ENCODE measurements at places on chromosomes 2 and 18. TPM values are rescaled to one million over a fixed set of nuclear protein-coding genes. Genes with fewer than 3 reads are reported as not detected.

DNA sequence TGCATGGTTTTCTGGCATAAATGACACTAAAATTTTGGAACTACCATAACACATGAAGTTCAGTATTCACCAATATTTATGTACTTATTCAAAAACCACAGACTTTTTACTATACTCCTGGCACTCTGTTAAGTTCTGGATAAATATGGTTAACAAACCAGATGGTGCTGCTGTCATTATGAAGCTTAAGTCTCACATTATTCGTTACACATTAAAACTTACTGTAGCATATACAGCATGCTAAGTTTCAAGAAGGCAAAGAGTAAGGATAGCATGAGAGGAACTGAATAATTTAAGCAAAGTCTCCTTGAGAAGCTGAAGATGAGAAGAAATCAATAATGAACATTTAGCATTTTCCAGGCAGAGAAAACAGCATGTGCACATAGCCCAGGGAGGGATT, 929.5 kb downstream of the NRXN1 start:
- DNase-seq, result no peak

DNA sequence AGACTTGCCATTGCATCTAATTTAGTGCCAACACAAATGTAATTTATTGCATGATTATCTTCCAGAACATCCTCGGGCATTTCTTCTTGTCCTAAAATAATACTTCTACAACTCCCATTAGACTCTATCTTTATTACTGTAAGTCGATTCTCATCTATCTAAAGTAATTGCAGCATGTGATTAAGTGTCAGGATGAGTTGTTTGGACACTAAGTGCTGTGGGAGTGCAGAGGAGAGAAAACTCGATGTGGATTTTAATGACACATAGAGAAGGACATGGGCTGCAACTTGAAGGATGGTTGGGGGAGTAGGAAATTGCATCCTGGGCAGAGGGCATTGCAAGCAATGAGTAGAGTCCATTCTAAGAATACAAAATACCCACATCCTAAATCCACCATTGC, 33.5 kb downstream of the STAT4 start:
- no peak for DNase-seq

DNA sequence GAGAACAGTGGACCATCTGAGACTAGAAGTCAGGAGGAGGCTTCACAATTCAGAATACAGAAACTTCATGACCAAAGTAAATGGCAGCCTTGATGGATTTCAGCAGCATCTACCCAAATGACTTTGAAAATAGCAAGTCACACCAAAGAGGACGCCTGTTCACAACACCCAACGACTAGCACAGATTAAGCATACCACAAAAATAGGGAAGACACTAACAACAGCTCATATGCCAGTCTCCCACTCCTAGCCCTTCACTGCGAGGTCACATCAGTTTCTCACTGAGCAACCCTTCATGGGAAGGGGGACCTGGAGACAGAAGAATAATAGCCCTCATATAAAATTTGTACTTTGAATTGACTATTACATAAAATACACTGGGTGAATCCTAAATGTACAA, 228.4 kb upstream of the SLC39A10 start:
- no peak for DNase-seq

GRCh38 chr2:168371273-168372019, 84.6 kb upstream of the CERS6 start:
- no peak for DNase-seq

Gene PTPRN
- not detected for total RNA-seq

Gene ACMSD
- not detected for total RNA-seq

Gene SPIRE1
- total RNA-seq, result 26.6 TPM

Data from HCT116 (cell line).